ENCODE measurements at places on chromosomes 7 and 10. TPM values are rescaled to one million over a fixed set of nuclear protein-coding genes. Genes with fewer than 3 reads are reported as not detected.

EPO gene
- not detected for polyA plus RNA-seq

RPA3 gene
- polyA plus RNA-seq = 197 TPM

TMEM213 gene
- polyA plus RNA-seq = not detected

FAM24B gene
- polyA plus RNA-seq = 36.0 TPM

TRPV6 gene
- polyA plus RNA-seq = 2.3 TPM

CFAP70 gene
- 2.9 TPM for polyA plus RNA-seq

Measured in Purkinje cell (primary cell).